ENCODE measurements at places on chromosomes 7 and 10.

DNA sequence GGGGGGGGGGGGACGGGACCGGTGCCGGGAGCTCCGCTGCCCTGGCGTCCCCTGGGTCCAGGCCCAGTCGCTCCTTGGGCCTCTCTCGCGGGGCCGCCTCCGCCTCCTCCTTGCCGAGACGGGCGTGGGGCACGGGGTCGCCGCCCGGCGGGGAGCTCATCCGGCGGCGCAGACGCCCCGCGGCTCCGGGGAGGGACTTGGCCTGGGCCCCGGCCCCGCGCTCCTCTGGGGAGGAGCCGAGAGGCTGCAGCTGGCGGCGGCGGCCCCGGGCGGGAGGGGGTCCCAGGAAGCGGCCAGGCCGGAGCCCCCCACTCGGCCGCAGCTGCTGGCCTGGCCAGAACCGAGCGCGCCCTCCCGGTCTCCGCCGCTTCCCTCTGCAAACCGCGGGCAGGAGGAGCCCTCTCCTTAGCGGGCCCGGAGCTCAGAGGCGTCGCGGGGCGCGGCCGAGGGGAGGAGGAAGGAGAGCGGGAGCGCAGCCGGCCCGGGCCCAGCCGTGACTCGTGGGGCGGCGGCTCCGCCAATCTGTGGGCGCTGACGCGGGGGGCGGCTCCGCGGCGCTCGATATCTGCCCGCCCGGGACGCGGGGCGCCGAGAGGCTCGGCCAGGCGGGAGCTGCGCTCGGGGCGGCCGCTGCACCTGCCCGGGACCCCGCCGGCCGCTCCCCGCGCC, at the start of gene FAM20C:
Gene FAM20C, plus strand, starts transcription at position 591 of the 669 bp plus-strand sequence. CDS start 629 bp downstream, outside the sequence.
- DNase-seq: peak; percentile 67

DNA sequence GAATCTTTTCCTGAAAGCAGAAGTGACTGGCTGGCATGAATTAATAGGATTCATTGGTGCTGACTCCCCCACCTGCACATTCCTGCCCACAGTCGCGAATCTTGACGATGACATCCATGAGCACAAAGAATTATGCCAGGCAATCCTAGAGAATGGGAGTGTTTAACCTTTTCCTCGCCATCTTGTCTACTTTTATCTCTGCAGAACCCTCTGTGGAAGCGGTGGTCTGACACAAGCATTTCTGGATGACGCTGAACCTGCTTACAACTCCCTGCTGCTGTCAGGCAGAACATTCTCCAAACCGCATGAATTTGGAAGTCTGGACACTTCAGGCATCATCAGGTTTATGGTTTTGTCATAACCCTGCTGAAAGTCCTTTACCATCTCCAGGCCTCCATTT, 36.5 kb downstream of the KLF6 start:
- no peak for DNase-seq

GRCh38 chr7:134741907-134742635, 37.4 kb upstream of the CALD1 start:
- no peak for DNase-seq

DNA sequence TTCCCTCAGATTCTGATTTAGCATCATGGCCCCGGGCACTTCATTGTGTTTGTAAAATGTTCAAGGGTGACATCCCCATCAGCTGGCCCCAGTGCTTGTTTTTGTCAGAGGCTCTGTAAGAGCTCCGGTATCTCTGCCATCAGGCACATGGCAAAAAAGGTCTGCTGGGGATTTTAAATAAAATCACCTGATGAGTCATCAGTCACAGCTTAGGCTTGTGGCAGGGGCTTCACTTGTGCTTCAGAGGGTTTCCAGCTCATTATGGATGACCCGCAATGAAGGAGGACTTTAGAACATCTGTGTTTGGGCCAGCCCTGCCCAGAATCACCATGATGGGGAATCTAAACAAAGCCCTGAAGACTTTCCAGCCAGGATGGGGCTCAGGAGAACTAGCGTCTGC, 259.9 kb downstream of the ZEB1 start:
- DNase-seq: no peak

DNA sequence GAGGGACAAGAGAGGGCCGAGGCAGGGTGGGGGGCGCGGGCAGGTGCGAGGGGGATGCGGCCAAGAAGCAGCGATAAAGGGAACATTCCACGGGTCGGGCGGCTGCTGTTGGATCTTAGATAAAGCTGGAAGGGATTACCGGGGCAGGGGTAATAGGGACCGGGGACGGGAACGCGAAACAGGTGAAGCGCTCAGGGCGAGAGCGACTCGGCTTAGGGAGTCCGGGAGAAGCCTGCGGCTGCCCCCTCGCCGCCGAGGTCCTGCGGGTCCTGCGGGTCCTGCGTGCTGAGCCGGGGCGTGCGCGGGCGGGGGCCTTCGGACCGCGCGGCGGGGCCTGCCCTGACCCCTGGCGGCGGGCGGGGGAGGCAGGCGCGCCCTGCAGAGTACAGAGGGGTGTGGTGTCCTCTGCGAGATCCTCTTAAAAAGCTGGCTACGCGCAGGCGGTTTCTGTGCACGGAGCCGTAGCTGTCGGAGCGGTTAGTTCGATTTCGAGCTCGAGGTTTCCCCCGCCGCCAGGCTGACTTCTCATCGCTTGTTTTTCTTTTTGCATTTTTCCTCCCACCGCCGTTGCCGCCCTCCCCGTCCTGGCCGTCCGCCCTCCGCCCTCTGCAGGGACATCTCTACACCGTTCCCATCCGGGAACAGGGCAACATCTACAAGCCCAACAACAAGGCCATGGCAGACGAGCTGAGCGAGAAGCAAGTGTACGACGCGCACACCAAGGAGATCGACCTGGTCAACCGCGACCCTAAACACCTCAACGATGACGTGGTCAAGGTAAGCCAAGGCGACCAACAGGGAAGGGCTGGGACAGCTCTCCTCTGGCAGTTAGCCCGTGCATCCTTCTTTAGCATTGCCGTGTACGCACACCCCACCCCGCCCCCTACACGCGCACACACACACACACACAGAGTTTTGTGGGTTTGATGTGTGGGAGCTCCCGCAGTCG, 1.4 kb downstream of the CAV1 start:
- DNase-seq: peak; percentile 65

DNA sequence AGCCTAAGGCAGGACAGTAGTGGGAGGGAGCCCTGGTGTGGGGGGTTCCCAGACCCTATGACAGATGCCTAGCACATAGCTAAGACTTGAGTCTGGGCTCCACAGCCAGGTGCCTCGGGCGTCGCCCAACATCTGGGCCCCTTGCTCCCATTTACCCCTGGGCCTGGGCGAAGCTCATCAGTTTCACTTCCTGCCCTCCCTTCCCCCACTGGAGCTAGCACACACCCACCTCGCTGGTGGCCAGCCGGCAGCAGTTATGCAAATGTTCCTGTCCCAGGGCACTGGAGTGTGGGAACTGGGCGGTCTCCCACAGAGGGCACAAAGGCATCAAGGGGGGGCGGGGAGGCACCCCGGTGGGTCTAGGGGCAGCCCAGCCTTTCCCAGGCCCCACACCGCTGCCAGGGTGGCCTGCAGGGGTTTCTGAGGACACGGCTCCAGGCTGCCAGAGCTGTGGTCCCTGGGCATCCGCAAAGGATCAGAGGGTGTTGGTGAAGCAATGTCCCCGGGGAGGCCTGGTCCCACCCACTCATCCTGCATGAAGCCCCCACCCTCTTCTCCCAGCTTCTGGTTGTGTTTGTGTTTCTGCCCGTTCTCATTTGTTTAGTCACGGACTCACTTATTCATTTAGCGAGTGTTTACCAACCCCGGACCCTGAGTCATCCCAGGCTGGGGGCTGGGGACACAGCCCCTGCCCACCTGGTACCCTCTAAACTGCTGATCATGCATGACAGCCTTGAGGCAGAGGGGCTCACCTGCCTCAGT, 20.4 kb downstream of the SH2B2 start:
- no peak for DNase-seq

DNA sequence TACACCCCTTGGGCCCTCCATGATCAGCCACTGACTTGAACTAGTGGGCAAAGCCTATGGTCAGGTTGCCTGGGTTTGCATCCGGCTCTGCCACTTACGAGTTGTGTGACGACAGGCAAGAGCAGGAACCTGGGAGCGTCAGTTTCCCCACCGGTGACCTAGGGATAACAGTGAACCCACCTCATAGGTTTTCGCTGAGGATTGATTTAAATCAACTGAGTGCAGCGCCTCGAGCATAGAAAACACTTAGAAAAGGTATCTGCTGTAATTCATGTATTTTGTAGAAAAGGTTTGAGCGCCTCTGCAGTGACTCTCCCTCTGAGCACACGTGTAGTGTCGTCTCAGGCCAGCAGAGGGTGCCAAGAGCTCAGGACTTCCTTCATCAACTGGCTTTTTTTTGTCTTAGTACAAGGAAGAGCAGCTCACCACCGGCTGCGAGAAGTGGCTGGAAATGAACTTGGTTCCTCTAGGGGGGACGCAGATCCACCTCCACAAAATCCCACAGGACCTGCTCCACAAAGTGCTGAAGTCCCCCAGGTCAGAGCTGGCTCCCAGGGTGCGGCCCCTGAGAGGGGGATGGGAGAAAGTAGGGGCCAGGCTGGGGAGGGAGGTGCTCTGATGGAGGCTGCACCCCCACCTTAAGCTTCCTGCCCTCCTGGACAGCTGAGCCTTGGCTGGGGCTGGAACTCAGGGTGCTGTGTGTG, 27.7 kb downstream of the BTBD16 start:
- peak; percentile 67 for DNase-seq

GRCh38 chr7:816751-817671, 15.3 kb upstream of the SUN1 start:
- DNase-seq: peak; percentile 46

GRCh38 chr7:128161466-128162125, 79.5 kb upstream of the LEP start:
- no peak for DNase-seq

DNA sequence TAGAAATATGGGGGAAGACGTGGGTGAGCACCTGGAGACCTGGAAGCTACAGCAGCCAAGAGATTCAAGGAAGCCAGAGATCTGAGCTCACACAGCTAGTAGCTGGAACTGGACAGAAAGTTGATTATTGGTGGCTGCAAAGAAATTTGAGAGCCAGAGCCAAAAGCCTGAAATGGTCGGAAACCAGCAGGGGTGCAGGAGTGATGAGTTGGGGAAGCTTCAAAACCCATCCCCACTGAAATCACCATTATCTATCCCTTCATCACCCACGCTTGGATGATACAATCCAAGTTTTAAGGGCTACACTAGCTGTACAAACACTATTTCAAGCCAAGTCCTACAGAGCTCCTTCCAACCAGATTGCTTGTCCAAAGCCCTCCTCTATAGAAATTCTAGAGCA, 296.1 kb upstream of the NEBL start:
- no peak for DNase-seq

DNA sequence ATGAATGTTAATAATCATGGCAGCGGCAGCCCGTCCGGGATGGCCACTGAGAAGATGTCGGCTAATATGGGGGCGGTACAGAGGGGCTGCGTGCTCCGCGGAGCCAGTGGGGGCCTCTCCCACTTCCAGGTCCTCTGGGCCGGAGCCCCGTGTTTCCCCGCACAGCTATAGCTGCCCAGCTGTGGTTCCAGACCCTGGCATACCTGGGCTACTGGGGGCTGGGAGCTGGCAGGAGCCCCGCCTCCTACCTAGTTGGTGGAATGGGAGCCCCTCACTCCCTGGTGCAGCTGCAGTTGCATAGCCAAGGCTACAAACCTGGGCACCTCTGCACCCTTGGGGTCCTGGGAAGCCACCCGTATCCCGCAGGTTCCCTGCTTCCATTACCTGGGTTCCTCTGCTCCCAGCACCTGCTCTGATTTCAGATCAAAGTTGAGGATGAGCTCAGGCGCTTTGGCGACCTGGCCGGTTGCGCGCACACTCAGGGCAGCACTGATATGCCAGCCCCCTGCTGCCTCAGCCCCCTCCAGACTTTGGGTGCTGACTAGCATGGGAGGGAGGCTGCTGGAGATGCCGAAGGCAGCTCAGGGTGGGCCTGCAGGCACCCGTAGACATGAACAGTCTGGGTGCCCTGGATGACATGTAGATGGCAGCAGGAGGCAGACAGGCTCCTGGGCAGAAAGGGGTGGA, 236.5 kb upstream of the SEMA3D start:
- no peak for DNase-seq

- DNase-seq: peak; percentile 53
Observed at GRCh38 chr7:149773446-149774236, at the start of gene ZNF467. ZNF467 (minus strand) TSS chr7:149773588; CDS start chr7:149771032, 2,556 bp downstream.

GRCh38 chr10:11698691-11699549, 43.3 kb upstream of the ECHDC3 start:
- no peak for DNase-seq

DNA sequence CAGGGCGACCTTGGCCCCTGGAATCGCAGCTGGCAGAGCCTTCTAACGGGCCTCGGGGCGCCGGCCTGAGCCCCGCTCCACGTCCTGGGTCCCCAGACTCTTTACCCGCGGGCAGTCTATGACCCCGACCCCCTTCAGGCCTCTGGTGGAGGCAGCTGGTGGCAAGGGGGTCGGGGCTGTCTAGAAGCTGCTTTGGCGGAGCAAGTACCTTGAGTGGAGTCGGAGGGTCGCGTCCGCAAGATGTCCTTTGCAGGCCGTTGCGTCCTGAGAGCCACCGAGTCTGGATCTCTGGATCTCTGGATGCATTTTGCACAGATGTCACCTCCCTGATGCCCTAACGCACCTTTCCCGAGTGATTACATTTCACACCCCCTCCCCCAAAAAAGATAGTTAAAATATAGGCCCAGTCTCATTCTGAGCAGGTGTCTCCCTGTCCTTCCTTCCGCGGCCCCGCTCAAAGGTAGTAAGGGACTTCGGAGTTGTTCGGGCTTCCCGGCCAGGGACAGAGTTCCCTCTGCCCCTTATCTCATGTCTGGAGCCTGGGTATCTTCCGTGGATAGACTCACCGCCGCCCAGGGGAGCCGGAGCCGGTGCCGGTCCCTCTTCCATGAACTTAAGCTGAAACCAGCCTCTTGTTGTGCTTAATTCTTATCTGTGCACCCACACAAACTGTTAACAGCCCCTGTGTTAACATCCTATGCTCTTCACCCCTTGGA, 457 bp downstream of the ACADSB start:
- peak; percentile 52 for DNase-seq

DNA sequence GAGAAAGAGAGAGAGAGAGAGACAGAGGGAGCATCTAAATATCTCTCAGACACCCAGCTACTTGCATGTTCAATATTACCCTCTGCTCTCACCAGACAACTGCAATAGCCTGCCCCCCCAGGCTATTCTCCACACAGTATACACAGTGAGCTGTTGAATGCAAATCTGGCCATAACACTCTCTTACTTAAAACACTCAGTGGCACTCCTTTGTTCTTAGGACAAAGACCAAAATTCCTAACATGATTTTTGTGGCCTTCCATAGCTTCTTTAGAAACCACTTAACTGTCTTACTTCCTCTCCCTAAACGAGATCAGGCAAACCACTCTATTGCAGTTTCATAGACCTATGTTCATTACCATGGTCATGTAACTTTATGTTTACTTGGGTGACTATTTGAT, 903.6 kb upstream of the AUTS2 start:
- DNase-seq: no peak

- DNase-seq: no peak
Observed at GRCh38 chr7:72490301-72490700, 78.2 kb upstream of the CALN1 start.

DNA sequence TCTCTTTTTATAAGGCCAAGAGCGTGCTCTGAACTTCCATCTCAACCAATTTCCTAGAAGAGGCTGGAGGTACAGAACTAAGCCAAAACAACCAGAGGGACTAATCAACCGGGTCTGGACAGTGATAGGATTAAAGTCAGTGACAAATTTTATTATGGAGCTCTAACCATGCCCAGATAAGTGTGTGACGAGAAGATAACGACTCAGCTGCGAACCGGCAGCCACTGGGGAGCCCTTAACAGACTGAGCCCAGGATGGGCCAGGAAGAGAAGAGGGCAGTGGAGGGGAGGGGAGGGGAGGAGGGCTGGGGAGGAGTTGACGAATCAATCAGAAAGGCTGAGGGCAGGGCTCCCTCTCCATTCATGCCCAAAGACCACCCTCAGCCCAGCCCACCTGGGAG, 119.9 kb downstream of the PLXNA4 start:
- no peak for DNase-seq

GRCh38 chr7:92135052-92135889, 994 bp upstream of the CYP51A1 start:
- DNase-seq: no peak
